Aorta (tissue), 5 donors: ENCODE measurements at places on chromosomes 7 and 10. TPM values are rescaled to one million over a fixed set of nuclear protein-coding genes. Genes with fewer than 3 reads are reported as not detected.

DNA sequence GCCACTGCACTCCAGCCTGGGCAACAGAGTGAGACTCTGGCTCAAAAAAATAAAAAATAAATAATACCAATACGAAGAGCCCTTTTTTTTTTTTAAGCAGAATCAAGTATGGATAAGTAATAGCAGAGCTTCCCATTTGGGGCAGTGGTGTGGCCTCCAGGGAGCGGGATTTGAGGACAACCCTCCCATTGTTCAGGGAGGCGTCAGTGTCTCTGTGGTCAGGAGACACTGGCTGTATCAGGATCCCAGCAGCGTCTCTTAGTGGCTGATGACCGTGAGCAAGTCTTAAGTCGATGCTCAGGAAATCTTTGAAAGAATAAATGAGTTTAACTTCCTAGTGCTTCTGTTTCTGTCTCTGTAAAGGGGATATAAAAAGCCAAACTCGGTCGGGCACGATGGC, 25.2 kb upstream of the SH2B2 start:
- no peak for DNase-seq

DNA sequence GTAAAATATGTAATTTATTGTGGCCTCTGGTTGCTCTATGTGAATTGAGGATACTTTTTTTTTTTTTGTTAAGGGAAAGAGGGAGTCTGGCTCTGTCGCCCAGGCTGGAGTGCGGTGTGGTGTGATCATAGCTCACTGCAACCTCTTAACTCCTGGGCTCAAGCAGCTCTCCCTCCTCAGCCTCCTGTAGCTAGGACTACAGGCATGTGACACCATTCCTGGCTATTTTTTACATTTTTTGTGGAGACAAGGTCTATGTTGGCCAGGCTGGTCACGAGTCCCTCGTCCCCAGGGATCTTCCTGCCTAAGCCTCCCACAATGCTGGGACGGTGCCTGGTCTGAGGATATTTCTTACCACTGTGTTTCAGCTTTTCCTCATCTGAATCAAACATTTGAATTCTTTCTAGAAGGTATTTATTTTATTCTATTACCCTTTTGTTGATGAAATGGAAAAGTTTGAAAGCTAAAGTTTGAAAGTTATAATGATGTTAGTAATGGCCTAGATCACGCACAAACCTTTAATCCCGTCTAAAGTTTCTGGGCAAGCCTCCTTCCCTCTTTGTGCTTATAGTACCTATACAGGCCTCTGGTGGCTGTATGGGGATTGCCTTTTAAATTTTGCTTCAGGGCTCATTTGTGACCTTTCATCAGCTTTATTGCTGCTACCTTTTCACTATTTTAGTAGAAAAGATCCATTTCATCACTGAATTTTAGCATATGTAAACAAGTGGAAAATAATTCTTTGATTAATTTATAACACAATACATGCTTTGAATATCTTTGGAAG, 2.0 kb downstream of the IFRD1 start:
- DNase-seq, result peak; percentile 69

DNA sequence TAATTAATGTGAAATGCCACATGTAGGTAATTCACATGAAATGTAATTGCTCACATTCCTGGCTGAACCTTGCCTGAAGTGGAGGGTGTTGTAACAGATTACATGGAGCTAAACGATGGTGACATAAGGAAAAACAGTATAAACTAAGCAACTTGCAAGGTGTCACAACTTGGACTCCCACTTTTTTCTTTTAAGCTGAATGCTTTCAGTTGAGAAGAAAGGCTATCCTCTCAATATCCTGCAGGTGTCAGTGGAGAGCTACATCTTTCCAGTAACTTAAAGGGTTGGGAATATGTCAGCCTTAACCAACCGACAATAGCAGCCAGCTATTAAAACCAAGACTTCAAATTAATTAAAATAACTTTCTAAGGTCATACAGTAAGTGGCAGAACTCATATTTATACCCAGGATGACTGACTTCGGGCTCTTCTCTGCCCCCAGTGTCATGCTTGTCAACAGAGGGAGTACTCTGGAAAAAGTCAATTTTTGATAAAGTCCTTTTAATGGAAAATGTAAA, 33.7 kb downstream of the NRBF2 start:
- DNase-seq, result no peak

- no peak for DNase-seq
Observed at GRCh38 chr10:14548474-14548873, 217.8 kb upstream of the FRMD4A start.

- peak; percentile 29 for DNase-seq
Observed at GRCh38 chr7:98753989-98754479, 115.8 kb downstream of the TMEM130 start.

DNA sequence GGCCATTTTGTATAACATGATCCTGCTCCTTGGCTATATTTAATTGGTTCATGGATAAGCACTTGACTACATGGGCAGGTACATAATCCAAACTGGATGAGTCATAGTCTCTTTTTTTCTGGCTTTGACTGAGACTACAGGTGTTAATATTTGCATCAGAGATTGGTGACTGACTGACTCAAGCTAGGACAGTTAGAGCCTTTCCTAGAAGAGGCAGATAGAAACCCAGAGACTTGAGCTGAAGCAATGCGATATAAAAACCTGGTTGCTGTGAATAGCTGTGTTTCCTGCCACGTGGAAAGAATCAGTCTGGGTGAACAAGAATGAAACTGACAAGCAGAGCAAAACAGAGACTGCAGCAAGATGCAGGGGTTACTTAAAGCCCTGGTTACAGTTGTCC, 81.0 kb downstream of the SAMD9 start:
- no peak for DNase-seq

DNA sequence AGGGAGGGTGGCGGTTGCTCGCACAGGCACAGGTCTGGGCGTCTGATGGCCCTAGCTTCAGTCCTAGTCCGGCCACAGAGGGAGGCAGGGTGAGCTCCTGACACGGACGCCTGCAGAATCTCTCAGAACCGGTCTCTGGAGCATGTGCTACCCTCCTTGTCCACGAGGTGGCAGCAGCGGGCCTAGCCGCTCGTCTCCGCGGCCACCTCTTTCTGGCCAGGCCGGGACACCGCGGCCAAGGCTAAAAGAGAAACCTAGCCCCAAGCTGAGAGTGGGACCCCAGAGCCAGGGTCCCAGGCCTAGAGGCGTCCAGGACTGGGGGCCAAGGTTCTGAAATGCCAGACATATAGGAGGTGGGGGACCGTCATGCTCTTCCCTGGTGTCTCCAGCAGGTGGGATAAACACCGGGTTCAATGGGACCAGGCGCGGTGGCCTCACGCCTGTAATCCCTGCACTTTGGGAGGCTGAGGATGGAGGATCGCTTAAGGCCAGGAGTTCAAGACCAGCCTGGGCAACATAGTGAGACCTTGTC, 3.2 kb upstream of the LAT2 start:
- DNase-seq, result peak; percentile 97

GRCh38 chr7:131956864-131957263, 400.4 kb upstream of the PODXL start:
- no peak for DNase-seq

- no peak for DNase-seq
Observed at GRCh38 chr7:150421831-150422230, 28.6 kb upstream of the GIMAP8 start.

DNA sequence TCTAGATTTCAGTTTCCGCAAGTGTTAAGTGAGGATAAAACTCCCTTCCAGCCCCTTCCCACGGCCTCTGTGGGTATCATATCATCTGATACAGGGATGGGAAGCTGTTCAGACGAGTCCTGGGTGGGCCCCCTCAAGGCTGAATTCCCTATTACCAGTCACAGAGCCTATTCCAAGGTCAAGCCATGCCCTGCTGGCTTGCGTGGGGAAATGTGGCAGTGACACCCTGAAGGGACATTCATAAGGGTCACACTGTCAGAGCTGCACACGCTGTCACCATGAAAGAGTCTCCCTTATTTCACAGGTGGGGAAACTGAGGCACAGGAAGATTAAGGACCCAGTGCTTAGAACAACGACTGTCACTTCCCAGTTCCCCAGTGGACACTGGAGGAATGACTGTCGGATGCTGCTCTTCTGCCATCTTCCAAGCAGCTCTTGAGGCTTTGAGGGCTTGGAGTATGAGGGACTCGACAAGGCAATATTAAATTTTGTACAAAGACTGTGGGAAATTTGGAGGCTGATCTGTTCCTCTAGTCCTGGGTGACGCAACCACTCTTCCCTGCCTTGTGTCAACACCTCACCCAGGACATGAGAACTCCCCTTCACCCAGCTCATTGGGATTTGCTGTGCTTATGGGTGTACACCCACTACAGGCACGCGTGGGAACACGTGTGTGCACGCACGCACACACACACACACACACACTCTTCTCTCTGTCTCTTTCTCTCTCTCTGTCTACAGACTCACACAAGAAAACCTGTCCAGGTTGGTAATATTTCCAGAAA, 386.0 kb downstream of the RPS24 start:
- DNase-seq, result no peak

GRCh38 chr7:80981405-80981804, 62.6 kb upstream of the SEMA3C start:
- DNase-seq, result no peak

GRCh38 chr7:90520484-90520883, 51.0 kb downstream of the PTTG1IP2 start:
- no peak for DNase-seq

DNA sequence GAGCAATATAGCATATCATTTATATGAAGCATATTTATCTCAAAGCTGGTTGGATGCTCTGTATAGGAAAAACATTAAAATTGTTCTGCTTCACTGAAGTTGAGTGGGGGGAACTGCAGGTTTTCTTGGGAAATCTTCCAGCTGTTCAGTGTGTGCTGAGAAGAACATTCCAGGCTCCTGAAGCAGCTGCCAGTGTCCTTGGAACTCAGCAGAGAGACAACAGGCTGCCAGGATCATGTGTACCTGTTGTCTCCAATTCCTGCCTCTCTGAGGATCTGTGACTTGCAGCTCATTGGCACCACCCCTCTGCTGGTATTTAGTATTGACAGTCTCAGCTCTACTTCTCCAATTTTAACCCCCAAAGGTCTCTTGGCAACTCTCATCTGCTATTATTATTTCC, 42.3 kb upstream of the PRKG1 start:
- no peak for DNase-seq

DNA sequence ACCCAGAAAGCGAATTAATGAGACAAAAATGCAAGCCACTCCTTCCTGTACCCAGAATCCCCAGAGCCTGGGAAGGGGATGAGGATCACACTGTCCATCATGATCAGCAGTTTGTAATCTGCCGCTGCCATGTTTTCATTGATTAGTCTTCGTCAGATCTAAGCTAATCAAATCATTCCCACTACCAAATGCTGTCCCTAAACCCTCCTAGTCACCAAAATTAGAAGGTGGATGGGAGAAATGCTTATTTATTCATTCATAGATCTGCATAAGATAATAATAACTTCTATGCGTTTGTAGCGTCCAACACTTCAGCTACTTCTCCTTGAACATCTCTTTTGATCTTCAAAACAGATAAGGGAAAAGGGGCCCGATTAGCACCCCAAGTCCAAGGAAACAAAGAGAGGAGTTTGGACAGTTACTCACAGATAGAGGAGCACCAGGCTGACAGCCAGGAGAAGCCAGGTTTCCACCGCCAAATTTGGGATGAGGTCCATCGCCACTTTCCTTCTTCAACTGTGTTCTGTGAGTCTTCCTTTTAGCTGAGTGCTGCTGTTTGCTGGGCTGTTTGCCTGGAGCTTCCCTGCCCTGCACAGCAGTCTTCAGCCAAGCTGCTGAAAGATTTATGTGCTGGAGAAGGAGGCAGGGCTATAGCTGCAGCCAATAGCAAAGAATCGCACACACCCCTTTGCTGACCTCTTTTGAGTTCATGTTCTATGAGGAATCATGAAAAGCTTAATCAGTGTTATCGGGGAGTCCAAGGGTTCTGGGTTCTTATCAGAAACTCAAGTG, at the start of gene CYP3A5:
CYP3A5 (minus strand) TSS at position 597 of the 792 bp plus-strand sequence; CDS start at position 497, 100 bp downstream.
- DNase-seq, result no peak

GRCh38 chr7:149181450-149181790, 13.9 kb upstream of the ZNF282 start:
- no peak for DNase-seq

- DNase-seq, result no peak
Observed at GRCh38 chr7:103058122-103058521, 16.5 kb downstream of the FBXL13 start.

GRCh38 chr7:21702303-21702702, 159.5 kb downstream of the DNAH11 start:
- no peak for DNase-seq

GRCh38 chr7:8885480-8886000, 452.1 kb downstream of the NXPH1 start:
- DNase-seq, result no peak

DNA sequence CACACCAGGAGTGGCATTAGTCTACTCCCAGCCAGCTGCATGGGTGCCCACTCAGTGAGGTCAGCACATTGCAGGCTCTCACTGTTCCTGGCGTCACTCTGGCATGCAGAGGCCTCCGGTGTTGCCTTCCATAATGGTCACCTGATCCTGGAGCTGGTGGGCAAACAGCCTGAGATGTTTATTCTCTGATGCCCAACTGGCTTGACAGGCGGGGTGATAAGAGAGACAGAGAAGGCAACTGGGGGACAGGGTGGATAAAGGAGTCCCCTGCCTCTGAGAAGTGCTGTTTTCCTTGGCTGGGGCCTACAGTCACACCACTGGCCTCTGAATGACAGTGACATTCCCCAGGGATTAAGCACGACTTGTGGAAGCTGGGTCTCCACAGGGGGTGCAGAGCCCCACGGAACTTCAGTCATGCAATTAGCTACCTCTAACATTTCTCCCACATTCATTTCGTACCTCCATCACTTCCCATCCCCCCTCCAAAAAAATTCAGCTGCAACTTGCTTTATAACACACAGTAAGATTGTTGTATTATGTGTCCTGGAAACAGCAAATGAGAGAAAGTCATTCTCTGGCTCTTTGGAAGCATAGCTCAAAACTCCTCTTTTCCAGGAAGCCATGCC, 7.1 kb upstream of the RBM20 start:
- DNase-seq, result no peak

DNA sequence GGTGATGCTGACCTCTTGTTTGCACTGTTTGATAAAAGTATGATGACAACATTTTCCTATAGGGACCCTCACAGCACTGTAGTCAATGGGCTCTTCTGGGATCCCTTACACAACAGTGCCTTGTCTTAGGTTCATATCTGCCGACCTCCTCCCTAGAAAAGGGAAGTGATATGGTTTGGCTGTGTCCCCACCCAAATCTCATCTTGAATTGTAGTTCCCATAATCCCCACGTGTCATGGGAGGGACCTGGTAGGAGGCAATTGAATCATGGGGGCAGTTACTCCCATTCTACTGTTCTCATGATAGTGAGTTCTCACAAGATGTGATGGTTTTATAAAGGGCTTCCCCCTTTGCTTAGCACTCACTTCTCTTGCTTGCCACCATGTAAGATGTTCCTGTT, 23.1 kb downstream of the ZC3HAV1 start:
- DNase-seq, result no peak

The ACADSB gene
- 7.6 TPM for polyA plus RNA-seq

The MOGAT3 gene
- not detected for polyA plus RNA-seq

The WDFY4 gene
- 0.54 TPM for polyA plus RNA-seq

The TRA2A gene
- 56.6 TPM for polyA plus RNA-seq

The CALML3 gene
- polyA plus RNA-seq, result 0.10 TPM

The FRAT1 gene
- polyA plus RNA-seq, result 1.5 TPM

The RPP38 gene
- polyA plus RNA-seq, result 12.0 TPM

The GIMAP5 gene
- polyA plus RNA-seq, result 3.1 TPM
